ENCODE measurements at places on chromosomes 3 and 15.

DNA sequence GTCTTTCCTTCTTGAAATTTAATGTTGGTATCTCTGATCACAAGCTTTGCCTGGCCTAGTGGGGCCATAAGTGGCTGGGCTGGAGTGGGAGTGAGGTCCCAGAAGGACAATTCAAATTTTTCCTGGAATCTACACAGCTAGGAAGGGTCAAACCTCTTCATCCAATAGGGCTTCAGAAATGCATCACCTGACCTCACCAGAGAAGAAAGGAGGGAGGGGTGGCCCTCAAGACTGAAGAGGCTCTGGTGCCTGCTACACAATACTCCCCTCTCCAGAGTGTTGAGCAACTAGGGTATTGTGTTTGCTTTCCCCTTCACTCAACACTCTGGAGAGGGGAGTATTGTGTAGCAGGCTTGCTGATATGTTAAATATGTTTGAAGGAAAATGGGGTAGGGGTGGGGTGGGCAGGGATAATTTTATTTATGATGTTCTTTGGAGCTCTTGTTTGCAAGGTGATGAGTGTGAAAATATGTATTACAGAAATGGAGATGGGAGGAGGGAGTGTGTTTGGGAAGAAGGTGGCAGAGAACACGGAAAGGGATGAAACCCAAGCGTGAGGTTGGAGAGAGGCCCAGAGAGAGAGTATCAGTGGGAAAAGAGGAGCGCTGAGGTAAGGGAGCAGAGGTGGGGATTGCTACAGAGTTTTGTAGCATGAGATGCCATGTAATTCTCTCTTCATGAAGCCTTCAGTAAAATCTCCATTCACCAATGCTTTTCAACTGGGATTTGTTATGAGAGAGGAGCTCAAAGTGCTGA lies 5.7 kb upstream of the KLHL24 start:
- DNase-seq: no peak

DNA sequence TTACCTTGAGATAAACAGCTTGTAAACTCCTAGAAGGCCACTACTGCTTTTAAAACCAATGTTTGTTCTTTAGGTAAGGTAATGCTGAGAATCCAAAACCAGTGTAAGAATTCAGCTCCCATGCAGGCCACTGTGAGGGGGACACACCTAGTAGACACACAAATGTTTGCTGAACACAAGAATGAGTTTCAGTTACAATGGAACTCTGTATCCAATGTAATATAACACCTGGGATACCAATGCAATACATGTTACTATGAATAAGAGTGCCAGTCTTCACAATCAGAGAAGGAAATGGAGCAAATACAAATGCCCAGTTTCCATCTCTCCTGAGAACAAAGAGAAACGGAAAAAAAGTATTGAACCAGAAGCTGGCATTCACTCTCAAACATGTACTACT lies 65.9 kb downstream of the IGF2BP2 start:
- DNase-seq: no peak

GRCh38 chr3:178802993-178803693 lies 266.9 kb downstream of the KCNMB2 start:
- DNase-seq: no peak

DNA sequence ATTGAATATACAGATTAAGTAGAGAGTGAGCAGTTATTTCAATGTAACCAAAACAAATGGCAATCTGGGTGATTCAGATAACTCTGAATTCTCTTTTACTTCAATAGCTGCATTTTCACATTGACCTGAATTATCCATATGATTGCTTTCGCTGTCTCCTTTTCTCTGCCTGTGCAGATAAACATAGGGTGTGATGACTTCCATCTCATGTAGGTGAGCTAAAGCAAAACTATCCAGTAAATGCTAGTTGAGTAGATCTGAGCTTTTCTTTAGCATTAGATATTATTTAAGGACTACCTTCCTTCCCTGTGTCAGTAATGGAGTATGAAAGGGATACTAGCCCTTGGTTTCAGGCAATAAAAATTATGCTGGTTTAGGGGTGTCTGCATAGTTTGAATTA lies 288.6 kb downstream of the OXSM start:
- DNase-seq: no peak

GRCh38 chr3:34037260-34037659 lies 238.8 kb downstream of the PDCD6IP start:
- DNase-seq: no peak

- no peak for DNase-seq
These were observed 162.2 kb upstream of the TLE3 start for GRCh38 chr15:70259640-70260508.

- DNase-seq: no peak
These were observed 131.5 kb downstream of the BBX start for GRCh38 chr3:107654218-107654617.

DNA sequence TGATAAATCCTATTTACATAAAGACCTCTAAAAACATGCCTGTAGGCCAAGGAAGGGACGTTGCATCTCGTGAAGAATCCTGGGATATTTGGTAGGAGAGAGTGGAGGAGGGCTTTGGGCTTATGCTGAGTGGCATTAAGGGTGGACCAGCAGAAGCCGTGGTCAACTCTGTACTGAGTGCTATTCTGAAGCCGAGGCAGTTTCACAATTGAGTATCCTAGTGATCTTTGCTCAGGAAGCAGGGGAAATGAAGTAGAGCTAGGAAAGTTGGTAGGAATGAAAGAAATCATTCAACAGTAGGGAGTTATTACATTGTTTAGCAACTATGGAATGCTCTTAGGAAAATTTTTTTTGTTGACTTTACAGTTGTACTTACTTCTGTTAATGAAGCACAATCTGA lies 24.2 kb downstream of the MCTP2 start:
- DNase-seq: no peak

DNA sequence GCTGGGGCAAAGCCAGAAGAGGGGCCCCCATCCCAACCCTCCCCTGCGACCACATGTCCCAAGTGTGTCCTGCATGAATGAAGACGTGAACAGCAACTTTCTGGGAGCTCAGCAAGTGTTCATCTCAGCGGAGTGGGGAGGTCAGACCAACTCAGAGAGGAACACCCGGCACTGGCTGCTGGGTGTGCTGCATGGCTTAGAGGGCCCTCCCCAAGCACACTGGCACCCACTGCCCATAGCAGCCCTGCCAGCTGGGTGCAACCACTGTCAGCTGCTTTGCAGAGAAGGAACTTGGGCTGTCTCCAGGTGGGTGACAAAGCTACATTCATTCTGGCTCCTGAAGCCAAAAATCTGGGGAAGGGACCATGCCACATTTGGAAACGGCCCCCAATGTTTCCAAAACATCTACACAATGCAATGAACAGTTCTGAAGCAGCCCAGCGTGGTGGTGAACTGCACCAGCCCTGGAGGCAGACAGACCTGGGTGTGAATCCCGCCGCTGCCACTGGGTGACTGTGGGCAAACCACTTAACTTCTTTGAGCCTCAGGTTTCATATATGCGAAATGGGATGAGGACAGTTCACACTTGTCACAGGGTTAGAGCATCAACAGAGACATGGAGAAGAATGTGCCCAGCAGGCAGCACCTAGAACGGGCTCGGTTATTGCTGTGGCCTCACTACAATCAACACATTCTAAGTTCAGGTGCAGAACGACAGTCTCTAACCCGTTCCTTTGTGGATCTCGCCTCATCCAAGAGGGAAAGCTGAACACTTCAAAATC lies 145.4 kb downstream of the NUP210 start:
- no peak for DNase-seq

- DNase-seq: no peak
These were observed 1.4 kb upstream of the SLC6A11 start for GRCh38 chr3:10814623-10815022.
